ENCODE measurements at places on chromosomes 1 and 21. TPM values are rescaled to one million over a fixed set of nuclear protein-coding genes. Genes with fewer than 3 reads are reported as not detected.

OTUD3 gene
- total RNA-seq: 2.8 TPM

S100A3 gene
- 119 TPM for total RNA-seq

FCRLB gene
- total RNA-seq: 1.5 TPM

SNAP47 gene
- total RNA-seq: 27.1 TPM

FNBP1L gene
- 26.6 TPM for total RNA-seq

ABL2 gene
- 16.7 TPM for total RNA-seq

S100A5 gene
- 1.1 TPM for total RNA-seq

SZRD1 gene
- 76.9 TPM for total RNA-seq

SLC6A9 gene
- 13.2 TPM for total RNA-seq

FAM3B gene
- not detected for total RNA-seq

S100A12 gene
- not detected for total RNA-seq

GPA33 gene
- not detected for total RNA-seq

Data from A549 treated with AZD2906 at 1 μM for 4 hours (cell line).